CD14-positive monocyte (primary cell): ENCODE measurements at places on chromosomes 2 and 18.
A peak's percentile ranks its signal among the peaks of the same experiment; 100 is the strongest.

- DNase-seq, result no peak
Observed at GRCh38 chr2:203252818-203253217, 14.0 kb downstream of the CYP20A1 start.

DNA sequence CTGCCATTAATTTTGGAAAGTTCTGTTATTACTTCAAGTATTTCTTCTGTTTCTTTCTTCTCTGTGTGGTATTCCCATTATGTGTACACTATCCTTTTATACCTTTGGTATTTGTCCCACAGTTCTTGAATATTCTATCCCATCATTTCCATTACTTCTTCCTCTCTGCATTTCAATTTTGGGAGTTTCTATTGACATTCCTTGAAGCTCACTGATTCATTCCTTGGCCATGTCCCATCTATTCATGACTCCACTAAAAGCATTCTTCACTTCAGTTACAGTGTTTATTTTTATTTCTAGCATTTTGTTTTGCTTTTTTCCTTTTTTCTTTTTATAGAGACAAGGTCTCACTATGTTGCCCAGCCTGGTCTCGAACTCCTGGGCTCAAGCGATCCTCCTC lies 30.3 kb downstream of the PROC start:
- no peak for DNase-seq

- DNase-seq, result no peak
Observed at GRCh38 chr2:233501198-233502076, 65.1 kb downstream of the USP40 start.

DNA sequence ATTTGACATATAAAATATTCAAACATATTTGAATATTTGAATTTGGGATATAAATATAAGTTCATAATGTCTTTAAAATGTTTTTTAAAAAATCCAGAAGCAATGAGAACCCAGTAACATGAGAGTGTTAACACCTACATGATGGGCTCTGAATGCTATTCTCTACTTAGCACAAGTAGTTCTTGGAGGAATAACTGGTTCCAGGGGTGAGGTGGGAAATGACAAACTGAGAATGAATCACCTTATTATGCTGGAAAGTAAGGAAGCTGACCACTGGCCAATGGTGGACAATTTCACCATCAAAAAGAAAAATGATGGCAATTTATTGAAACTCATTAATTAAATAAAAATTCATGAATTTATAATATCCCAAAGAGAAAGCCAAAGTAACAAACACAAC lies 79.6 kb upstream of the NABP1 start:
- DNase-seq, result no peak

DNA sequence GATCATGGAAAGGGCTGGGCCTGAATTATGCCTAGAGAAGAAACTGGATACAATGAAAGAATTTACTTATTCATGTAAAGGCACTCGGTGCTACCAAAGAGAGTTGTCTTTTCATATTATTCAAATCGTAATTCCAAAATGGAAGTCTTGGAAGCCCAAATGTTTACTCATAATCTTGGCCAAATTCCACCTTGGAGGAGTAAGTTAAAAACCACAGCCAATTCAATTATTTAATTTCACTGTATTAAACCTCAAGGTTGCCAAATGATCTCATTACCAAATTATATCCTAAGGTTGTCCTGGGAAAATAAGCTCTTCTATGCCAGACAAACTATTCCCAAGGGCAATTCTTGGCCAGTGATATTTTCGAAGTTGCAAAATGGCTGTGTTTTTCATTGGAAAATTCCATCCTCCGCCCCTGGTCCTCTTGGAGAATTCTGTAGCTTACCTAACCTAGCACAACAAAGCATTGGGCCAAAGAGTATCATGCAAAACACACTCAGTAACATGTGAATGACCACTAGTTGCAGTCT lies 11.1 kb upstream of the VPS4B start:
- DNase-seq, result no peak

- DNase-seq, result no peak
Observed at GRCh38 chr2:86671337-86671981, 47.8 kb upstream of the RNF103 start.

DNA sequence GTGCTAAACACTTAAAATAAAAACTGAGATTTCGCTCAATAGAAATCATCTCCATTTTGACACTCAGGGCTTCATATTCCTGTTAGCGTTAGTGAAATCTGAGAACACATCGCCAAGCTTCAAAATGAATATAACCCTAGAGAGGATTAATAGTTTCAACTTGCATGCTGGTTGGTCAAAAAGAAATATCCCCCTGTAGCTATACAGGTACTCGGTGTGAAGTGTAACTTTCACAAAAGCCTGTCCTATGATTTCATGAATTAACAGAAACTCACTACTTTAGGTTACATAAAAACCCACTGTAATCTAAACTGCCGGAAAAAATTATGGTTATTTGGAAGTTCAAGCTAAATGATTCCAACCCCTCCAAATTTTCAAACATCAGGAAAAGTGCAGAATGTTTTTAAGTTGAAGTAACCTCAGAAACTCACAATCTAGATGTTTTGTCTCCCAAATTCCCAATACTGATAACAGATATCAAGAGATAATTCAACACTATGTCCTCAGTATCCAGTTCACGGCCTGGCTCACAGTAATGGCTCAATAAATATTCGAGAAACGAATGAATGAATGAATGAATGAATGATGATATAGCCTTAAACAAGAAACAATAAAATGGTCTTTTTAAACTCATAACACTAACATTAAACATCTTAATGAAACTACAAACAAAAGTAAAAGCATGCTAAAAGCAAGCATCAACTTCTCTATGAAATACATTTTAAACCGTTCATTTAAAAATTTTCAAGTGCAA lies 2.5 kb downstream of the TLK1 start:
- no peak for DNase-seq

DNA sequence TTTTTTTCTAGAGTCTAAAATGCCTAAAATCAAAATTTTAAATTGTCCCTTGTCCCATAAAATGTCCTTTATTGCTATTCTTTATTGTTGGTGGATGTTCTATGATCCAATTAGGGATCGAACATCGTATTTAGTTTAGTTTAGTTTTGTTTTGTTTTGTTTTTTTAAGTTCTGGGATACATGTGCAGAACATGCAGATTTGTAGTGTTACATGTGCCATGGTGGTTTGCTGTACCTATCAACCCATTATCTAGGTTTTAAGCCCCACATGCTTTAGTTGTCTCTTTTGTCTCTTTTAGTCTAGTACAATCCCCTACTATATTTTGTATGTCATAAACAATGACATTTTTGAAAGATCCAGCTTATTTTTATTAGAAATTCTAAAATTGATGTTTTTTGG lies 8.8 kb upstream of the DSG1 start:
- no peak for DNase-seq

DNA sequence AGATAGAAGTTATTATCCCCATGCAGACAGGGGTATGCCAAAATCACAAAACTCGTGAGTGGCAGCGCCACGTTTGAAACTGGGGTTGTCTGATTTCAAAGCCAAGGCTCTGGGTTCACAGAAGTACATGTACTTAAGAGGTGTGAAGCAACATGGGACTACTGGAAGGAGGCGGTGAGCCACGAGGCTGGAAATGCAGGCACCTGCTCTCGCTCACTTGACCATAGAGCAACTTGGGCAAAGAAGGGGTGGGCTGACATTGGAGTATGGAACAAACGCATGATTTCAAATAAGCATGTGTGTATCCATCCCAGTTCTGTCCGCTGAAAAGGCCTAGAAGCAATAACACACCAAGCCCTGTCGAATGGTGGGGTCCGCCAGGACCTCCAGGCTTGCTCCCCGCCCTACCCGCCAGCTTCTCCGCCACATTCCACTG lies 593 bp upstream of the ACTR2 start:
- peak; percentile 42 for DNase-seq

GRCh38 chr2:237120916-237121315 lies 35.2 kb downstream of the COPS8 start:
- DNase-seq, result no peak
